ENCODE measurements at places on chromosomes 1 and 21.
A peak's percentile ranks its signal among the peaks of the same experiment; 100 is the strongest.

GRCh38 chr1:117537291-117537920 is 68.4 kb upstream of the TENT5C start:
- no peak for DNase-seq

DNA sequence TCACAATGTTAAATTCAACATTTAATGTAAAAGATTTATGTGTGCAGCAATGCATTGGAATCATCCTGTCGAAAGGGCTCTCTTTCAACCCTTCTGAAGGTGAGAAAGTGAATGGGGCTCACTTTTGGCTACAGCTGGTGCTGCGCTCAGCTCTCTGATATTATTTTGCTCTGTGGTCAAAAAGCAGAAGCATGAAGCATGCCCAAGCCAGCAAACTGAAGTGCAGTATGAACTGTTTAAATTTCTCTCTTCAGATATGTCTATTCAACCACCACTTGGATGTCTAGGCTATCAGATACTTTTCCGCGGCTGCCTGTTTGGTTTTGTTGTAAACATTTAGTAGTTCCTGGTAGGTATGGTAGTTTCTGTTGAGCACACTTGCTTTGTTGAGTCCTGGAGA is 216.9 kb upstream of the TMPRSS15 start:
- no peak for DNase-seq

DNA sequence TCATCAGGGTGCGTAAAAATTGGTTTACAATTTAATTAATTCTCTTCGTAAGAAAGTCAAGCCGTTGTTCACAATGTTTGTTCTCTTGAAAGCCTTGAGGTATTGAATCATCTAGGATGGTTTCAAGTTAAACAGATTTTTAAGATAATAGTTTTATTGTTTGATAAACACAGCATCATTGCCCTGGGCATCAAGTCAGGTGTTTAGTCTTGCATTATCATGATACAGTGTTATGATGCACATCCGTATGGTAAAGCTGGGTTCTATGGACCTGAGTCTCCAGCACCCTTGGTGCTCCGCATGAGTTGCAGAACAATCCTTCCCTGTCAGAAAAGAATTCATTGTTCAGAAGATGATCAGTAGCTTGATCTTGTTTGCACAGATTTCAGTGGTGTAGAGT is 359.5 kb downstream of the LMO4 start:
- DNase-seq, result no peak

- DNase-seq, result no peak
These were observed 86.2 kb downstream of the RIPK4 start for GRCh38 chr21:41680444-41681347.

DNA sequence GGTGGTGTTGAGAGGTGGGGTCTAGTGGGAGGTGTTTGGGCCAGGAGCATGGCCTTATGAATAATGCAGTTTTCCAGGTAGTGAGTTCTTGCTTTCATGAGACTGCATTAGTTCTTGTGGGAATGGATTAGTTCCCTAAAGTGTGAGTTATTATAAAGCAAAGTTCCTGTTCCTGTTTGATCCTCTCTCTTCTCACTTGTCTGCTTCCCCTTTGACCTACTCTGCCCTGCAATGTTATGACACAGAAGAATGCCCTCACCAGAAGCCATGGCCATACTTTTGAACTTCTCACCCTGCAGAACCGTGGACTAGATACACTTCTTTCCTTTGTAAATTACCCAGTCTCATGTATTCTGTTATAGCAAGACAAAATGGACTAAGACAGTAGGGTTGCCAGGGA is 53.6 kb downstream of the MAP3K7CL start:
- peak; percentile 60 for DNase-seq

GRCh38 chr1:1665815-1666251 is 7.0 kb upstream of the CDK11B start:
- no peak for DNase-seq

GRCh38 chr1:89822109-89822962 is 1.5 kb downstream of the LRRC8D start:
- DNase-seq, result peak; percentile 60

DNA sequence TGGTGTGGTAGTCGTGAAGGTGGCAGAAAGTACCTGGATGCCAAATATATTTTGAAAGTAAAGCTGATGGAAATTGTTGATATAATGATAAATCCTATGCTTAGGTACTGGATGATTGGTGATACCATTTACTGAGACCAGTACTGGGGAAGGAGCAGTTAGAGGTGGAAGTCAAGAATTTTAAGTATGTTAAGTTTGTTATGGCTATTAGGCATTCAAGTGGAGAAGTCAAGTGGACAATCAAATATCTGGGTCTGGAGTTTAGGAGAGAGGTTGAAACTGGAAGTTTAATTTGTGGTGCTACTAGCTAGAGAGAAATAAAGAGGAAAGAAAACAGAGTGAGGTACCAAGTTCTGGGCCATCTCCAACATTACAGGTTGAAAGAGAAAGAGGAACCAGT is 89.1 kb downstream of the ATF6 start:
- no peak for DNase-seq

GRCh38 chr1:156379420-156380165 is 10.6 kb downstream of the RHBG start:
- no peak for DNase-seq

DNA sequence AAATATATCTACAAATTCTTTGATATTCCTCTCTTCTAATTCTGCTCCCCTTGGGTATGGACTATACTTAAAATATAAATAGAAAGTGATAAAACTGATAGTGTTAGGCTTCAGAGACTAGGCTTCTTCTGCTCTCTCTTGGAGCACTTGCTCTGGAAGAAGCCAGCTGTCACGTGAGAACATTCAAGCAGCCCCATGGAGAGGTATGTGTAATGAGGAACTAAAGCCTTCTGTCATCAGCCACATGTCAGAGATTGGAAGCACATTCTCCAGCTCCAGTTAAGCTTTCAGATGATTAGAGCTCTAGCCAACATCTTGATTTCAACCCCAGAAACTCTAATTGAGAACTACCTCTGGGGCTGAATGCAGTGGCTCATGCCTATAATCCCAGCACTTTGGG is 34.3 kb downstream of the XKR8 start:
- peak; percentile 87 for DNase-seq

GRCh38 chr1:209657918-209658317 is 5.7 kb upstream of the LAMB3 start:
- no peak for DNase-seq

DNA sequence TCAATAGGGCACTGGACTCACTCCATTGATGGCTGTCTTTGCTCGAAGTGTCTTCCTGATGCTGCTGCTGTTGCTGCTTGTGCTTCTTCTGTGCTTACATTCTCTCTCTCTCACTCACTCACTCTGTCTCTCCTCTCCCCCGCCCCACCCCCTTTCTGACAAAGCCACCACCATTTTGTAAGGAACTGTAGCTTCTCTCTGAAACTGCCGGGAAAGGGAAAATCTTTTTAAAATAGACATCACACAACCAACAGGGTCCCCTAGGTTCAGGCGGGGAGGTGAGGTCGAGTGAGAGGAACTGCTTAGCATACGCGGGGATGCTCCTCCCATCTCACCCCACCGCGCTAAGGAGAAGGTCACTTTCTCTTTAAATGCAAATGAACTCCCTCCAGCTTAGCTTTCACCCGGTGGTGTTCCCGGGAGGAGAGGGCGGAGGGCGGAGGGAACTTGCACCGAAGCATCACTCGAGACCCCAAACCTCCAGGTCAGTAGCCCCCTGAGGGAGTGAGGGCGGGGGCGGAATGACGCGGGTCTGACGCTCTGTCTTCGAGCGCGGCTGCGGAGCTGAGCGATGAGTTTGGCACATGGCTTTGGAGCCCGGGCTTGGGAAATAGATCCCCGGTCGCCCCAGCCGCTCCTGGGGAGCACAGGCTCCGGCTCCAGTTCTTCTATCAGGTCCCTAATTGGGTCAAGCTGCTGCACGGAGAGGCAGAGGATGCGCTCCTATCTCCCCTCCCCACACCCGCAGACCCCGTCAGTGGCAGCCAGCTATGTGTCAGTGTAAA is at the start of gene CCDC28B:
CCDC28B (plus strand) TSS at position 370 of the 785 bp plus-strand sequence. CDS start 1,341 bp downstream, outside the sequence.
- DNase-seq, result peak; percentile 68

- DNase-seq, result no peak
These were observed 390.5 kb downstream of the PLPP3 start for GRCh38 chr1:56188855-56189254.

Data from Kasumi-1 (cell line).